ENCODE measurements at places on chromosomes 6 and 20.

DNA sequence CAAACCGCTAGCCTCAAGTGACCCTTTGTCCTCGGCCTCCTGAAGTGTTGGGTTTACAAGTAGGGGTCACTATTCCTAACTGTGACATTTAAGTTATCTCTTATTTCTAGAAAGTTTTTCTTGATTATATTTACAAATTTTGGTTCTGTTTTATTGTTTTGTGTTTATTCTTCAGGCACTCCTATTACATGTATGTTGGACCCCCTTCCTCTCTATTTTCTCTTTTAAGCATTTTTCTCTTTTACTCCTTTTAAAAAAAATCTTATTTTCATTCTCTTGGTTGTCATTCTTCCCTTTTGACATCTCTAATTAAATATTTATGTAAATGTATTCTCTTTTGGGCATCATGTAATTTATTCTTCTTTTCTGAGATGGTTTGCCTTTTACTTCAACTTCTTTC, 50.4 kb upstream of the MAP3K7 start:
- DNase-seq, result no peak

DNA sequence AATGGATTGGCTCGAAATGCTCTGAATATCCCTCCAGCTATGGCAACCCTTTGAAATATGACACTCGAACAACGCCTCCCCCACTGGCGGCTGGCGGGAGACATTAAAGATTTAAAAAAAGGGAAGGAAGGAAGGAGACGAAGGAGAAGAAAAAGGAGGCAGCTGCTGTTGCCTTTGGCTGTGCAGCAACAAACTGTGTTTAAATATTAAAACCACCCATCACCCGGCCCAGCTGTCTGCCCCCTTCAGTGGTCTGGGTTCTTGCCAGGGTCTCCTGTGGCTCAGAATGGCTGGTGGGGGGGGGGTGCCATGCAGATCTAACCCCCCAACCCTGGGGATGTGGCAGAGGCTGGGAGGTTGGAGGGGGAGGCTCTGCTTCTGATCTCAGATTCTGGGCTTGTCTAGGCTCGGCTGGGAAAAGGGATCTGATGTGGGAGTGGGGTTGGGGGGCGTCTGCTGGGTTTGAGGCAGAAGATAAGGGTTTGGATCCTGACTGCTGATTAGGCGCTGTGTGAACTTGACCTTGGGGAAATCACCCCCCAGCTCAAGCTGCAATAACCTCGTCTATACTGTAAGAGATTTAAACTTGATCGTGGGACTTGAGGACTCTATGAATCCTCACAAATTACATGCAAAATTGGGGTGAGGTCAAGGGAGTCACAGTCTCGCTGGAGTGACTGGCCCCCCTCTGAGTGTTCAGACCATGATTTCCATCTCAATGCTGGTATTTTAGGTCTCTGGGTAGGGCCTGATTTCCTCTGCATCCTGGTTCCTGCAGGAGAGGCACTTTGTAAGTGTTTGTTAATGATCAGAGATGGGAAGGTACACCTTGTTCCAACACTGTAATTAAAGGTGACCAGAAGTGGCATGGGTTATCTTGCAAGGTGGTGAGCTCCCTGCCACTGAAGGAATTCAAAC, 40.3 kb upstream of the BLCAP start:
- DNase-seq, result peak; percentile 74

DNA sequence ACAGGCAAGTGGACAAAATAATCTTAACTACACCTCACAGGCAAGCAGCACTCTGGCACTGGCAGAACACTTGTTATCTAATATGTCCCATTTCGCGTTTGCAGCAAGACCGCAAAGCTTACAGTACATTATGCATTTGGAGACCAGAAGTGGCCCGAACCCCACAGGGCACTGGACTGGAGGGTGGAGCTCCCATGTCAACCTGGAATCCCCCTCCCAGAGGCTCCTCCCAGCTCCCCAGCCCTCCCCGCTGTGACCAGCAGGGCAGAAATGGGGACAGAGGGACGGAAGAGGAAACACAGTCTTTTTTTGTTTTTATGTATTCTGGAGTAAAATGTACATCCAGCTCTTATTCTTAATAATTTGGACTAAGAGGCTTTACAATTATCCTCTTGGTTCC, 263.7 kb downstream of the SMOC2 start:
- DNase-seq, result no peak

- DNase-seq, result no peak
Measured at GRCh38 chr6:35417979-35418661, 34.0 kb upstream of the FANCE start.

DNA sequence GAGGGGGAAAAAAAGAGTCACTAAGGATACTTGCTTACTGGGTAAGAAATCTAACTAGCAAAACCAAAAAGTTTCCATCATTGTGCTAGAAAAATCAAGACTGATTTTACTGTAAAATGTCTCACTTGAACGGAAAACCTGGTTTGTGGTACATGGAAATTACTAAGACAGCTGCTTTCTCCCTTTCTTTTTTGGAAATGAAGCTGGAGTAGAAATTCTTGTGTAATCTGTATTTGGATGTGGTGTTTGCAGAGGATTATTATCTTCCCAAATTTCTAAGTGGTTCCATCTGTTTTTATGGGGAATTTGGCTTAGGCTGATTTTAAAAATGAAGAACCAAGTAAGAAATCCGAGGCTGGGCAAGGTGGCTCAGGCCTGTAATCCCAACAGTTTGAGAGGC, 20.4 kb downstream of the EPB41L2 start:
- DNase-seq, result no peak

DNA sequence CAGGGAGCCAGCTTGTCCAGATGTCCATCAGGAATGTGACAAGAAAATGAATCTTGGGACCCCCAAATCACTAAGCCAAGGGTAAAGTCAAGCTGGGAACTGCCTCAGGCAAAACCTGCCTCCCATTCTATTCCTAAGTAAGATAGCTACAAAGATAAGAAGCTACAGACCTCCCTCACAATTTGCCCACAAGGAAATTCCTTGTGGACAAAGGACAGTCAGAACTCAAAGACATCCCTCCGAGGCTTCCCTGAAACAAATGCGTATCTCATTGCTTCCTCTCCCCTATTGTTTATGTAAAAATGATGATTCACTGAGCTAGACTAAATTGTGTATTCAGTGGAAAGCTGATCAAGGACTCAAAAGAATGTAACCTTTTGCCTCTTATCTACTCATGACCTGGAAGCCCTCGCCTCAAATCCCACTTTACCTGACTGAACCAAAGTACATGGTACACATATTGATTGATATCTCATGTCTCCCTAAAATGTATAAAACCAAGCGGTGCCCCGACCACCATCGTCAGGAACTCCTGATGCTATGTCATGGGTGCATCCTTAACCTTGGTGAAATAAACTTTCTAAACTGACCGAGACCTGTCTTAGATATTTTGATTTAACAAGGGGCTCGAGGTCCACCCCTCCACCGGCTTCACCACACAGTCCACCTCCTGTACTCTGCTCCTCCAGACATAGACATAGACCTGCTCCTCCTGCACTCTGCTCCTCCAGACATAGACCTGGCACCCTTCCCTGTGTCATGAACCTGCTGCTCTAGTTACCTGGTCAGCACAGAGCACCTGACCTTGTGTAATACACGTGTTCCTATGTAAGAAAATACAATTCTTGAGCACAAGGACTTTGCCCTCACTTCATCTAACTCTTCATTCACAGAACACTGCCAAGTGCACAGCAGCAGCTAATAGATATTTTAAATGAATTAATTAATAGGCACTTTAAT, 81.4 kb downstream of the WDR27 start:
- DNase-seq, result no peak

DNA sequence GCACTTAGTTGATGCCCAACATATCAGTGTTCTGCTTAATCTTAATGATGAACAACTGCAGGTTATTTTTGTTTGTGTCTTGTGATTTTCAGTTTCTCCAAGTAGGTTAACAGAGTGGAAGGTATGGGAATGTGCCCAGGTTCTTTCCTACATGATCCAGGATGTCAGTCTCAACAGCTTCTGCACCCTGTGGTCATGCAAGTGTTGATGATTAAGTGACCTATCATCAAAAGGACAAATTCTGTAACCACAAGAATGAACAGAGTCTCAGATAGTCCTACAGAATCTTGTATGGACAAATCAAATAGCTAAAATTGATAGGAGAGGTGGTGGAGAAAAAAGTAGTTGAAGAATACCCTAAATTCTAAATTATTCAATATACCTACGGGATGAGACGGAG, 26.1 kb downstream of the MAN1A1 start:
- DNase-seq, result no peak

- DNase-seq, result no peak
Measured at GRCh38 chr20:57460781-57461465, 64.0 kb downstream of the CTCFL start.

DNA sequence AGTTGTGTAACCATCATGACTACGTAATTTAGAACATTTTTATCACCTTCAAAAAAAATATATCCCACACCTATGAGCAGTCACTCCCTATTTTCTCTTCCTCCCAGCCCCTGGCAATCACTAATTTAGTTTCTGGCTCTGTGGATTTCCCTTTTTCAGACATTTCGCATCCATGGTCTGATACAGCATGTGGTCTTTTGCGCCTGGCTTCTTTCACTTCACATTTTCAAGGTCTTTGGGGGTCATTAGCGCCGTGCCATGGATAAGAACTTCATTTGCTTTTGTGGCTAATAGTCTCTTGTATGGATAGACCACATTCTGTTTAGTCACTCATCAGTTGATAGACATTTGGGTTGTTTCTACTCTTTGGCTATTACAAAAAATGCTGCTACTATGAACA, 44.9 kb upstream of the DUSP22 start:
- DNase-seq, result no peak

DNA sequence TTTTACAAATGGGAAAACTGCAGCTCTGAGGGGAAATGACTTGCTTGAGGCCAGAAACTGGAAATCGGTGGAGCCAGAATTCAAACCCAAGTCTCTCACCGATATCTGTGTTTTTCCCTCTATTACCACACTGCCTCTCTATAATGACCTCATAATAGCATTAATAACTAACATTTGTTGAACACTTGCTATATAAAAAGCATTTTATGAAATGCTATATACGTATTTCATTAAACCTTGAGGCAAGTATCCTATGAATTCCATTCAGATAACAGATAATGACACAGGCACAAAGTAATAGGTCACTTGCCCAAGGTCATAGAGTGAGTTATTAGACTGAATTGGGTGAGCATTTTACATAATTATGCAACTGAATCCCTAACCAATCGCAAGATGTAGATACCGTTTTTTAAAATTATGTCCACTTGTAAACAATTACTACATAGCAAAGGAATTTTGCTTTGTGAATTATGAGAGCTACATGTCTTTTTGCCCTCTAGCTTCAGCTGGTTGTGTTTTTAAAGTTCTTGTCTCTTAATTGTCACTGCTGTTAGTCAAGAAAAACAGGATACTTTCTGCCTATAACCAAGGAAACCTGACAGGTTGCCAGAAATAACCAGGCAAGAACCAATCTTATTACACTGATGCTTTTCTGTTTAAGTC, 4.7 kb downstream of the DSN1 start:
- no peak for DNase-seq

DNA sequence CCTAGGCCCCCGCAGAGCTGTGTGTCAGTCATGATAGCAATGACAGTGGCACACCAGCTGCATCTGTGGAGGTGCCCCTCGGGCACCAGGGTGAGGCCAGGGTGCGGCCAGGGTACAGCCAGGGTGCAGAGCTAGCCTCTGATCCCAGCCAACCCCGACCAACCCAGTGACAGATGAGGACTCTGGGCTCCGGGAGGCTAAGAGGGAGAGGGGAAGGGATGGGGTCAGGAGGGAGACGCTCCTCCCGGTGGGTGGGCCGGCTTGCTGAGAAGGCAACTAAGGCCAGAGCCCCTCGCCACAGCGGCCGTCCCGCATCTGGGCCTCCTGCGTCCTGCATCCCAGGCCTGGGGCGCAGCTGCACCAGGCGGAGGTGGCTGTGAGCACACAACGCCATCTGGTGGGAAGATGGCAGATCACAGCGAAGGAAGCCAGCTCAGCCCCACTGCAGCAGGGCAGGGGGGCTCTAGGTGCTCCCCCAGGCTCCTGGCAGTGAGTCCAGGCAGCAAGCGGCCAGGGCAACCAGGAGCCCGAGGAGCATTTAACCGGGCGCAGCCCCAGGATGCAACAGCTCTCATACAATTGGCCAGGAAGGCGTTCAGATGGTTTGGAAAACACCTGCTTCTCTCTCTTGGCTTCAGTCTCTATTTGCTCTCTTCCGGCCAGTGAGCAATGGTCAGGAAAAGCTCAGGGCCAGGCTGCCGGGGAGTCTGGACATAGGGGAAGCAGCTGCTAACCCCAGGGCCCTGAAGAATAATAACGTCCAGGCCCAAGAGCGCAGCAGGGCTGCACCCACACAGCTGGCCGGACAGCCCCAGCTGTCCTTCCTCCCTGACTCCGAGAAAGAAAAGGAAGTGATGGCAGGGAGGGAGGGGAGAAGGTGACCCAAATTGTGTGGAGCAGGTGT, 169.4 kb downstream of the TAF4 start:
- DNase-seq, result no peak

GRCh38 chr6:29834564-29835436, 7.2 kb downstream of the HLA-G start:
- DNase-seq, result no peak

All from vagina (tissue), 2 donors.